ENCODE measurements at places on chromosomes 6 and 20.

- no peak for DNase-seq
Measured at GRCh38 chr20:9279918-9280401, 211.1 kb downstream of the PLCB4 start.

GRCh38 chr20:5504061-5504739 lies 187.4 kb upstream of the PROKR2 start:
- DNase-seq = no peak

DNA sequence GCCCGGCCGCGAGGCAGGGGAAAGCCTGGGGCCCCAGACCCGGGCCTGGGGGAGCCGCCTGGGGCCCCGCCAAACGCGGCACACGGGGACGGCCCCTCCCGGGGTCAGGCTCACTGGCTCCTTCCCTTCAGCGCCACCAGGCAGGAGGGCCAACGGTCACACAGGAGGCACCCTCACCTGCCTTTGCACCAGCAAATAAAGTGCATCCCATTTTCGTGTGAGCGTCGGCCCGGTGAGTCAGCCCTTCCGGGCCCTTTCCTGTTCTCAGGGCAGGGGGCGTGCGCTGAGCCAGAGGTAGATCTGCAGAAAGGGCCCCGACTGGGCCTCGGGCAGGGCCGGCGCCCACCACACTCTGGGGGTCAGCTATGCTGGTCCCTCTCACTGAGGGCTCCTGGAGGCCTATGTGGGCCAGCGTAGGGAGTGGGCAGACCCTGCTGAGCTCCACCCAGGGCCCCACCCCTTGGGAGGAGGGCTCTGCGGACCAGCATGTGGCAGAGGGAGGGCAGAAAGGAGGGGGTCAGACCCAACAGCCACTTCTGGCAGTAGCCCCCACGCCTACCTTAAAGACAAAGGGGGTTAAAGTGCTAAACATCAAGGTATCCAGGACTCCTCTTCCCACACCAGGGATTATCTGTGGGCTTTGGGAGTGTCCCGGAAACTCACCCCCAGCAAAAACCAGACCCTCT lies 931 bp upstream of the UCKL1 start:
- no peak for DNase-seq

- no peak for DNase-seq
Measured at GRCh38 chr6:127533736-127534135, 14.6 kb upstream of the MTCL3 start.

GRCh38 chr20:13492001-13492481 lies 146.7 kb downstream of the TASP1 start:
- DNase-seq = no peak

- DNase-seq = no peak
Measured at GRCh38 chr20:5189917-5190316, 63.1 kb downstream of the CDS2 start.

DNA sequence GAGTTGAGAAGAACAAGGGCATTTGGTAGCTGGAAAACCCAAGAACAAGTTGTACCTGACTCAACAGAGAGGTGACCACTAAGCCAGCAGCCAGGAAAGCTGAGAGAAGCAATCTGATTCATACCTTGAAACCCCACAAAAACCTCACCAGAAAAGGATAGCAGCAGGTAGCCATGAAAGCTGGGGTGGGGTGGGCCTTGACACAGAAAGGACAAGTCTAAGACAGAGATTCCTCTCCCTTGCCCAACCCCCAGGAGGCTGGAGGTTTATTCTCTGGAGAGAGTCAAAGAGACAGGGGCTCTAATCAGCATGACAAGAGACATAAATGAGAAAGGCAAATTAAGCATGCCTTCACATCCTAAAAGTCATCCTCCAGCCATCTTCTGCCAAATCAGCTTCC lies 151.7 kb upstream of the DST start:
- no peak for DNase-seq

DNA sequence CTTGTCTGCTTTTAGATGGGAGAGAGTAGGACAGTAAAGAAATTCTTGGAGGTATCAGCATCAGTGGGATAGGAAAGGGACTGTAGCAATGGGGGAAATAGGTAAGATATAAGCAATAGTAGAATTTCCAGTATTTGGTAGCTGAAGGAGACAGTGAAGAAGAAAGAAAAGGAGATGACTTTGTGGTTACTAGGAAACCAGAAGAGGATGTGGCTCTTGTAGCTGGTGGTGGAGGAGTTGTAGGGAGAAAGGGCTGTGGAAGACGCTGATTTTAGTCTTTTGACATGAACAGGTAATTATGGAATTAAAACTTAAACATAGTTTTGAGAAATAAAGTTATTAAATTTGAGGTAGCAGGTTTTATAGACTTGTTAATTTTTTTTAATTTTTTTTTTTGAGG lies 26.1 kb downstream of the SH3BGRL2 start:
- no peak for DNase-seq

GRCh38 chr6:34084591-34085290 lies 61.1 kb downstream of the GRM4 start:
- no peak for DNase-seq

GRCh38 chr6:159693894-159694545 lies 979 bp upstream of the SOD2 start:
- no peak for DNase-seq

GRCh38 chr6:161355696-161356095 lies 81.8 kb upstream of the AGPAT4 start:
- no peak for DNase-seq

GRCh38 chr6:167293590-167294091 lies 2.5 kb downstream of the UNC93A start:
- DNase-seq = no peak

DNA sequence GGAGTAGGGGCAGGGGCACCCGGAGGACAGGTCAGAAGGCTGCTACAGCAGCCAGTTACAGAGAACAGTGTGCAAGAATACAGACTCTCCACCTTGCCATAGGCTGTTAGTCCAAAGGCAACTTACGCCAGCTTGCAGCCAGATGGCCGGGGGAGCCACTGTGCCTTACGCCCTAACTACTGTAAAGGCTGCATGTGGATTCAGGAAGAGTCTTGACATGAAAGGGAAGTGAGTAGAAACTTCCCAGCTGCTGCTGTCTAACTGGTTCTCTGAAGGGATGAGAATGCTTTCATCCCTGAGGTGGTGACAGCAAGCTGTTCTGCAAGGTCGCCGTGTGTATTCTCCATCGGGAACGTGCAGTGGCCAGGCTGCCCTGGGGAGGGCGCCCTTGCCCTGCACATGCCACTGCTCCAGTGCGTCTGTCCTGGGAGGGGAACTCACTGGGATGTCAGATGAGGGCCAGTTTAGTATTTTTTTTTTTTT lies 46.1 kb downstream of the LYRM4 start:
- no peak for DNase-seq

- DNase-seq = no peak
Measured at GRCh38 chr20:59598625-59599310, 5.6 kb upstream of the PHACTR3 start.

DNA sequence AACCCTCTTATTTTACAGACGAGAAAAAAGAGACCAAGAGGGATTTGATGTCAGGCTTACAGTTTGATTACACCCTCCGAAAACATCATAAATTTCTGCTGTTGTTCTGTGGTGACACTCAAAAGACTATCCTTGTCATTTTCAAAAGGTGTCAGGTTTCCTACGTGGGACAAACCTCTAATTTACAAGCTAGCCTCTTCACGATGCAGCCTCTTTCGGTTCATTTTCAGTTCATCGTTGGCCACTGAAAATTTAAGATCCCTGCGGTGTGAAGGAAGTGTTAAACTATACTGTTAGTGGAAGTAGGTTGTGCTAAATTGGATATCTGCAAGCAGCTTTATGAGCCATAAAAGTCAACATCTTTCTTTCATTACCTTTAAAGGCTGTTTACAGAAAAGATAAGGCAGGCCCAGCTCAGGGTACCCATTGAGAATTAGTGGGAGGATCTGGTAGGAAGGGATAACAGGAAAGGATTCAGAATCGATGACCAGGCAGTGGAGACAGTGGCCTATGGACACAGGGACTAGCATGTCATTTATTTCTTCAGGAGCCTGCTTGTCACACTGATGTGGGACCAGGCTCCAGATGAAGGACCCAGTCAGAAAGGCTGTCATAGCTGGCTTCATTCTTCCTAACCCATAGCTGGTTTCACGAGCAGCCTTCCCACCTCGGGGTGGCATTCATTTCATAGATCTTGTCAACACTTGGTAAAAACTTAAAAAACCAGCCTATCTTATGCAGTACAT lies 329.1 kb upstream of the SOX4 start:
- no peak for DNase-seq

DNA sequence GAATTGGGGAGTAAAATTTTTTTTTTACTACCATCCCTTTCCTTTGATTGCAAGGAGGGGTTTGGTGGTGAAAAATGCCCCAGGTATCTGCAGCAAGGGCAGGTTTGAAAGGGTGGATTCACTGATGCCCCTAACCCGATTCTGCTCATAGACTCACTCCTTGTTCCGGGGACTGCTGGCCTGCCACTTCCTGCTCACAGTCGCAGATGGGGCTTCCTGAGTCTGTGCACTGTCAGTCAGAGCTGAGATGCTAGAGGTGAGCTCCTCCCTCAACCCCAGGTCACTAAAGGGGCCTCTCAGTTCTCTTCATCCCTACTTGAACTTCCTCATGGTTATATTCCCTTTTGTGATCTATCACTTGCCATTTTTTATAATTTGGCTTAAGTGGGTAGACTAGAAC lies 357.9 kb downstream of the FARS2 start:
- no peak for DNase-seq

DNA sequence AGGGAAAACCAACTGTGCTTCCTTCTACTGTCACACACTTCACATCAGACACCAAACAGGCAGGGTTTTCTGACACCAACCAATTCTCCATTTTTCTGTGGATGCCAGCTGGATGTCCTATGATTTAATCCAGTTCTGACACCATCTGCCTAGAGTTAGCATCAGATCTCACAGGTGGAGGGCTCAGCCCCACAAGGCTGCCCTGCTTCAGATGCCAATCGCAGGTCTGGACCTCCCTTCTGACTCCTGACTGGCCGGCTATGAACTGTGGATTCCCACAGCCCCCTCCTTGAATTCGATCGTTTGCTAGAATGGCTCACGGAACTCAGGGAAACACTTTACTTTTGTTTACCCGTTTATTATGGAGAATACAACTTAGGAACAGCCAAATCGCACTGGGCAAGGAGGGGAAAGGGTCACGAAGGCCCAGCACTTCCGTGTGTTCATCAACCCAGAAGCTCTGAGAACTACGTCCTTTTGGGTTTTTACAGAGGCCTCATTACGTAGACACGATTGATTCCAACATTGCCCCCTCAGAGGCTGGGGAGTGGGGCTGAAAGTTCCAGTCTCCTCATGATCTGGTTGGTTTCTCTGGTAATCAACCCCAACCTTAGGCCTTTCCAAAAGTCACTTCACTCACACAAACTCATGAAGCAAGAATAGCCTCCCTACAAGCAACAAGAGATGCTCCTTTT lies 25.4 kb upstream of the MAS1 start:
- no peak for DNase-seq

GRCh38 chr6:36607683-36608386 lies 13.7 kb downstream of the SRSF3 start:
- DNase-seq = no peak

GRCh38 chr6:41901882-41902519 lies 6.8 kb upstream of the USP49 start:
- peak; percentile 9 for DNase-seq

- no peak for DNase-seq
Measured at GRCh38 chr6:106927531-106928398, 46.8 kb downstream of the CD24 start.

- DNase-seq = no peak
Measured at GRCh38 chr20:43408848-43409576, 48.7 kb upstream of the SRSF6 start.

GRCh38 chr6:152979116-152979515 lies 3.7 kb downstream of the FBXO5 start:
- no peak for DNase-seq

DNA sequence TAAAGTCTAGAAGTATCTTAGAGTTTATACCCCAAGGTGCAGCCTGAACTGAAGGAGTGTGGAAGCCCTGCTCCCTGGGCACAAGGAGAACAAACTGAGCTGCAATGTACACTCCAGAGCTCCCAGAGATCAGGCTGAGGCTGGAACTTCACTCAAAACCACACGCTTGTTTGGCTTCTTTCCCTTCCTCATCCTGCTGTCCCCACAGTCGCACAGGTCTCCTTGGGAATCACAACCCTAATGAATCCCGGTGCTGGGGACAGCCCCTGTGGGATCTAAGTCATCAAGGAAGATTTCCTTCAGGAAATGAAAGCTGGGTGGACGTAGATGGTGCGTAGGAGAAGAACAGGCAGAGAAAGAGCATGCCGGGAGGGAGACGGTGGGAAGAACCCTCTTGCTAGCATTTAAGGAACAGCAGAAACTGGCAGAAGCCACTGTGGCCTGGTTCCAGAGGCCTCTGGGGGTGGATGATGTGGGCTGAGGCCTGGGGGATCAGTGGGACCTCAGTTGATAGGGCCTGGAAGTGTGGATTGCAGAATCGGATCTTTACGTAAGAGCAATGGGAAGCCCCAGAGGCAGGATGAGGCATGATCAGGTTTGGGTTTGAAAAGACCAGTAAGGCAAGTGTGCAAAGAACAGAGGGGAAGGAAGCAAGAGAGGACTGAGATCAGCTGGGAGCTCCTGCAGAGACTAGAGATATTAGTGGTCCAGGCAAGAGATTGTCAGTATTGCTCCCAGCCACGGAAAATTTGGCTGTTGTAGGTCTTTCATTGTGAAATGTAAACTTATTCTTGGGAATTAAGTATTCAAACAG lies 21.4 kb downstream of the CYP24A1 start:
- no peak for DNase-seq

DNA sequence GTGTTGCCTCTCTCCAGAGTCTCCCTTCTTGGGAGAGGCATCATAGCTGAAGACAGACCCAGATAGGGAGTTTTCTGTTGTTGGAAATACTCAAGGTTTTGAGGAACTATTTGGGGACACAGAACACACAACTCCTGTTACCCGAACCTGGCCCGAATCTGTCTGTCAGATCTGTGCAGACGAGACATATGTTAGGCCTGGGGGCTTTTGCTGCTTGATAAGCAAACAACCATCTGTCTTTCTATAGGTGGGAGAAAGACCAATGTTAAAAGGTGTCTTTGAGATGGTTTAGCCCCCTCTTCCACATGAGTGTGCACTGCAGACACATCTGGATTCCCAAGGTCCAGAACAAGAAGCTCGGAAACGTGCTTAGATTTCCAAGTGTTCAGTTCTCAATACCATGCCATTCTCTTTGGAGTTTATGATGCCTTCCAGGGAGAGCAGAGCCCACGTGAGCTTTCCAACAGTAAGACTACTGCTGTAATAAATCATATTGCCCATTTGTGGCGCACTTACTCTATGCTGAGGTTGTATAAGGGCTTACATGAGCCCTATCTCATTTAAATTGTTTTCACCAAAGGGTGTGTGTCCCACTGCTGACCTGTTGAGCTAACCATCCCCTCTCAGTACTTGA lies 3.8 kb upstream of the STX16 start:
- DNase-seq = no peak

DNA sequence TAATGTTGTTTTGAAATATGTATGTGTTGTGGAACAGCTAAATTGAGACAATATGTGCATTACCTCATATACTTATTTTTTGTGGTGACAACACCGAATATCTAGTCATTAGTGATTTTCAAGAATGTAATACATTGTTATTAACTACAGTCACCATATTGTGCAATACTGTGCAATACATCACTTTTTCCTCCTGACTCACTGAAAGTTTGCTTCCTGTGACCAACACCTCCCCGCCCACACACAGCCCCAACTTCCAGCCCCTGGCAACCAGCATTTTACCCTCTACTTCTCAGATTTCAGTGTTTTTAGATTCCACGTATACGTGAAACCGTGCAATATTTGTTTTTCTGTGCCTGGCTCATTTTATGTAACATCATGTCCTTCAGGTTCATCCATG lies 627.9 kb downstream of the PRKN start:
- no peak for DNase-seq

- no peak for DNase-seq
Measured at GRCh38 chr6:105645958-105646357, 243.1 kb upstream of the PREP start.

All from stimulated activated CD4-positive, alpha-beta T cell treated with anti-CD3 and anti-CD28 coated beads, Interleukin-1b, Interleukin-23, amount 100 ng/mL, for 1 hour (primary cell).